ENCODE measurements at places on chromosomes 7 and 10.

GRCh38 chr7:115230882-115231571 is 309.1 kb downstream of the MDFIC start:
- peak; percentile 88 for DNase-seq

DNA sequence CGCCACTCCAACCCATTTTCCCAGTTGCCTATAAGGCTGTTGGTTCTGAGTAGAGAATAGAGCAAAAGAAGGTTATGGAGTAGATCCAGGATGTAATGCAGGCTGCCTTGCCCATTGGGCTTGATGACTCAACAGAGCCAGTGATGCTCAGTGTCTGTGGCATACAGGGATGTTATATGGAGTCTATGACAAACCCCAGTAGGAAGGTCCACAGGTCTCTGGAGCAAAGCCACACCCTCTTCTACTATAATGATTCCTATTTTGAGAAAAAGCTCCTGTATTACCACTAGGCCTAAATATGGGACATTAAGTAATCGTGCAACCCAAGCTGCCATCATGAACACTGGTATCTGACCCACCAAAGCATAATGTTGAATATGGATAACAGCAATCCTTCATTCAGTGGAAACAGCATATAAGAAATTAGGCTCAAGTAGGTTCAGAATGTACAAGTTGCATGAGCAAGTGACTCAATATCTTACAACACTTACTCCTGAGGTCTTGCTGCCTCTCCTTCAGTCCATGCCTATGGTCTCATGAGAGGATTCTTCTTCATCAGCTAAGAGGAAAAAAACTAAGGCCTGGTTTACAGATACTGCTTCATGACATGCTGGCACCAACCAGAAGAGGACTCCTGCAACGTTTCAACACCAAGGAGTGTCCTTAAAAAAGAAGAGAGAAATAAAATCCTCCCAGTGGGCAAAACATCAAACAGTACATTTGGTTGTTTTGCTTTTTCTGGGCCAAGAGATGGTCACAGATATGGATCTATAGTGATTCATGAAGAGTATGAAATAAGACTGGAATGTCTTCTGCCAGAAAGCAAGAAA is 14.8 kb upstream of the FHIP2A start:
- no peak for DNase-seq

DNA sequence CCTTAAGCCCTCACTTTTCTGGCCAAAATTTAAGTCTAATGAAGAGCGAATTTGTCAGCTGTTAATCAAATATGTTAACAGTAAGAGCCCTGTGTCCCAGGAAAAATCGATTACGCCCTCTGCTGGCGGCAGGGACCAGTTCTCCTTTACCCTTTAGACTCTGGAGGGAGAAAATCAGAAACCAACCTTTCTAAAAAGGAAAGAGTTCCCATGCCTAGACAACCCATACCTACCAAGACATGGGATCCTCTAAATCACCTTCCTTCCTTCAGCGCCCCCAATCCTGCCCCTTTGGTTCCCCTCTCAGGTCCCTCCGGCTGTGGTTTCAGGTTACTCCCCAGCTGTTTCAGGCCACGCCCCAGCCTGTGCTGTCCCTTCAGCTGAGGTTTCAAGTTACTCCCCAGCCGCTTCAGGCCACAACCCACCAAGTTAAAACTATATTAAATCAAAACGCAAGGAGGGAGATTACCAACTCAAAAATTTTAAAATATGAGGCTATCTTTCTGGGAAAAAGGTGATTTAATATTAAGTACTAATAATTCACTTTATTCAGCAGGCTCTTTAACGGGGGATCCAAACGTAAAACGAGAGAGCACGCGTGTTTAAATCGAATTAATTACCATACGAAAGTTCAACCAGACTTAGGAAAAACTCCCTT is 1.4 kb upstream of the AKR1B15 start:
- DNase-seq = peak; percentile 80

DNA sequence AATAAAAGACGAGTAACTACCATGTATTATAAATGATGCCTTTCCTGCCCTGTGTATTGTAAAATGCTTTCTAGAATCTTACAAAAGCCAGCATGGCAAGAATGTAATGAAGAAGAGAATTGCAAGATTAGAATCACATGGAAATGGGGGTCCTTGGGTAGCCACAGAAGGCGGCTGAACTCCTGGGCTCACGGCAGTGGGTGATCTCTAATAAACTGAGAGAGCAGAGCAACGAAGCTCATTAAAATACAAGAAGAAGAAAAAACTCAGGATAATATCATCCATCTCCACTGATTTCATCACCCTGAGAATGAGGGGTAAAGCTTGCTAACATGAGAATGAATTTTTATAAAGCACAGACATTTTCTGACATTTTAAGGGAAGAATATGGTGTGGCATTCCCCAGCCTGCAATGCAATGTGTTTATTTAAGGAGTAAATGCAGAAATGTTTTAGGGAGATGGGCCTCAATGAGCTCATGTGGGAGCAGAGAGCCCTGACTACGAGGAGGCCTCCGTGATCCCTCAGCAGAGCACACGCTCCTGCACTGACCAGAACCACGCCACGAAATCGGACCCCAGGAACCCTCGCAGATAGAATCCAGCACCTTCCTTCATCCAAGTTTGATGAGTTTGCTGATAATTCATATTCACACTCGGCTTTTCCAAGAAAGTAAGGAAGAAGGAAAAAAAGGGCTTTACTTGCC is 92.7 kb upstream of the PFKP start:
- no peak for DNase-seq

DNA sequence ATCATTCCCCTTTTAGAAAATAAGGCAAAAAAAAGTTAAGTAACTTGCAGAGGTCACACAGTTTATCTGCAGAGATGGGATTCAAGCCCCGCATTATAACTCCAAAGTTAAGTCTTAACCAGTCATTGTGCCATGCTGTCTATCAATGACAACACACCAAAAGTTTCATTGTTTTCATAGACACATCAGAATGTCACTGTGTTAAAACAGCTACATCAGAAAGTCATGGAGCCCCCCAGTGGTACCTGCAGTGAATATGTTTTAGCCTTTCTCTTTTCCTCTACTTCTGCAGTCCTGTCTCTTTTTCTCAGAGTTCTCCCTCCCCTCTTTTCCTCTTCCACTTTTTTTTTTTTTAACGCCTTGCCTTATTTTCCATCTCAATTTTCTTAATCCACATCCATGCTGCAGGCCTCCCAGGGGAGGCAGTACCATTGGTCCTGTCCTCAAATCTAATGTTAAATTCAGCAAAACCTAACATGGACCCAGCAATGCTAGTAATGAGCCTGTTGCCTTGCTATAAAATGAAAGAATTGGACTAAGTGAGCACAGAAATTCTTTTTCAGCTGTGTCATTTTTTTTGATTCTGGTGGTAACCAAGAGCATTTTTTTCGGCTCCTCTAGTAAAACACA is 3.8 kb upstream of the NRCAM start:
- no peak for DNase-seq

DNA sequence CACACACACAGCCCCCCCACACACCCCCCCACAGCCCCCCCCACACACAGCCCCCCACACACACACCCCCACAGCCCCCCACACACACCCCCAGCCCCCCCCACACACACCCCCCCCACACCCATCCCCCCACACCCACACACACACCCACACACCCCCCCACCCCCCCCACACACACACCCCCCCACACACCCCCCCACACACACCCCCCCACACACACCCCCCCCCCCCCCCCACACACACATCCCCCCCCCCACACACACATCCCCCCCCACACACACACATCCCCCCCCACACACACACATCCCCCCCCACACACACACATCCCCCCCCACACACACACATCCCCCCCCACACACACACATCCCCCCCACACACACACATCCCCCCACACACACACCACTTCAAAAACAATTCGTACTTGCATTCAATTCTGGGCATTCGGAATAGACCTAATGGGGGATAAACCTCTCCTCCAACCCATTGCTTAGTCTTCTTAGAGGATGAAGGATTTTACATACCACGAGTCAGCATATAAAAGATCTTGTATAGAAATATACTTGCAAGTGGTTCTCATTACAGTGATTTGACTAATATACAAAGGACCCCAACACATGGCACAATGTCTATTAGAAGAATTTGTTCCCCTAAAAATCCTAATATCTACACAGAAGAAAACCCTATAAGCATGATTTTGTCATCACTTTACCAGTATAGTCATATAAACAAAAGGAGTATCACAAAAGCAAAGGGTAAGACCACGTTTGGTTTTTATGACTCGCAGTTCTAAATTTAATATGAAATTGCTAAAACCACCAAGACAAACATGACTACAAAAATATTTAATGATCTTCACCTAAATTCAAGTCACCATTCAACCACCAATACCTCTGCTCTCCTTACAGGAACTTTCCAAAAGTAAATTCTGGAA is 80.9 kb downstream of the DIP2C start:
- no peak for DNase-seq

GRCh38 chr7:7294911-7295310 is 112.6 kb downstream of the C1GALT1 start:
- no peak for DNase-seq

GRCh38 chr7:144473908-144474307 is 70.4 kb upstream of the NOBOX start:
- DNase-seq = no peak

DNA sequence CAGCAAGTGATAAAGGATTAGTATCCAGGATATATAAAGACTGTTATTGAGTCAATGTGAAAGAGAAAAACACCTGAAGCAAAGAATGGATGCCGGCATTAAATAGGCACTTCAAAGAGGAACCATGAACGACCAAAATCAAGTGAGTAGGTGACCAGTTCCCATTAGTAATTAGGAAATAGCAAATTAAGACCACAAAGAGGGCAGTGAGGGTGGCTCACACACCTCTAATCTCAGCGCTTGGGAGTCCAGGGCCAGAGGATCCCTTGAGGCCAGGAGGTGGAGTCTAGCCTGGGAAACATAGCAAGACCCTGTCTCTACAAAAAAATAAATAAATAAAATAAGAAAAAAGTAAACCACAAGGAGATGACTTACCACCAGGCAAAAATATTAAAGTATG is 1.5 kb upstream of the ANTXRL start:
- no peak for DNase-seq

GRCh38 chr7:2497500-2498336 is 21.5 kb upstream of the GRIFIN start:
- DNase-seq = no peak

- DNase-seq = no peak
Observed at GRCh38 chr10:103643381-103643780, 149.9 kb downstream of the NEURL1 start.

- peak; percentile 73 for DNase-seq
Observed at GRCh38 chr10:29757551-29758297, 123.0 kb upstream of the SVIL start.

GRCh38 chr7:904847-905246 is 28.5 kb downstream of the GET4 start:
- no peak for DNase-seq

DNA sequence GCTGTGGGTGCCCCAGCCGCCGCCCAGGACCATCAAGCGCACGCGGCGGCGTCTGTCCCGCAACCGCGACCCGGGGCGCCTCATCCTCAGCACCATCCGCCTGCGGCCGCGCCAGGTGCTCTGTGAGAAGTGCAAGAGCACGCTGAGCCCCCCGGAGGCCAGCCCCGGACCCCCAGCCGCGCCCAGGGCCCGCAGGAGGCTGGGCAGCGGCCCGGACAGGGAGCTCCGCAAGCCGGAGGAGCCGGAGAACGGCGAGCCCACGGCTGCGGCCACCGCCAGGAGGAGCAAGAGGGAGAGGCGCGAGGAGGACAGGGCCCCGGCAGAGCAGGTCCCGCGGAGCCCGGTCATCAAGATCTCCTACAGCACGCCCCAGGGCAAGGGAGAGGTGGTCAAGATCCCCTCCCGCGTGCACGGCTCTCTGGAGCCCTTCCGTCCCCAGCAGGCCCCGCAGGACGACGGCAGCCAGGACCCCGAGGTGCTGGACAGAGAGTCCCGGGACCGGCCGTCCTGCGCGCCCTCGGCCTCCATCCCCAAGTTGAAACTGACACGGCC is 8.0 kb downstream of the PWWP2B start:
- DNase-seq = no peak

DNA sequence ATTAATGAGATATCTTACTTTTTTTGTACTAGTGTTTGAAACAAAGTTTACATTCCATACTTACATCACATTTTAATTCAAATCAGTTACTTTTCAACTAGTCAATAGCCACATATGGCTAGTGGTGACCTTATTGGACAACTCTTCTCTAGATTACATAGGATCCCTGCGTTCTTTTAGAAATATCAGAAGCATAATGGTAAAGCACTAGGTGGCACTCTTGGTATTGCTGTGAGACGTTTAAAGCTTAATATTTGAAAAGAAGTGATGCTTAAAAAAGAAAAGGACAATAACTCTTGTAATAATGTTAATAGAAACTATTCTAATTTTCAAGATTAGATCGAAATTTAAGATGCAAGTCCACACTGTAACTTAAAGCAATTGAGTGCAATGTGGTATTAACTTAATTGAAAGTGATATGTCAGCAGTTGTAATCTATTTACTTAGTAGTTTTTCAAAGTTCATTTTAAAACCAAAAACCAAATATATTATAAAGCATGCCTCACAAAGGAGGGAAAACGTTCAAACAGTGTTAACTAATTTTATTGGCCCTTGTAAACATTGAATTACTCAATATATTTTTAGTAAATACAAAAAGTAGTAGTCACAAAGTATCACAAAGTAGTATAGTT is 339.1 kb downstream of the ATRNL1 start:
- peak; percentile 5 for DNase-seq

GRCh38 chr10:110418218-110418617 is 79.5 kb upstream of the DUSP5 start:
- DNase-seq = no peak

GRCh38 chr10:48697821-48698764 is 13.4 kb downstream of the WDFY4 start:
- no peak for DNase-seq

- DNase-seq = no peak
Observed at GRCh38 chr7:9250876-9251275, 817.5 kb downstream of the NXPH1 start.

DNA sequence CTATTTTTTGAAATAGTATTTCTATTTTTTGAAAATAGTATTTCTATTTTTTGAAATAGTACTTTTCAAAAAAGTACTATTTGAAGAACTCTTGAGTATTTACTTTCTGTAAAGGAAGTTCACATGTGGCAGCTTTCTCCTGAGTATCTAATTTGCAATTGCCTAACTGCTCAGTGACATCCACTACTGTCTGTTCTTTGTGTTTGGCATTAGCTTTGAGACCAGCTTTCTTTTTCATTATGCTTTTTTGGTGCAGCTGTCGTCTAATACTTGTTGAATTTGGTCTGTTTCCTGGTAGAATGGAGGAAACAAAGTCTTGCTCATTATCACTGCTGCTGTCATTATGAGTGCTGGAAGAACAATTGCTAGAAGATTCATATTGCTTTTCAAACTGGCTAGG is 99.1 kb downstream of the BMPR1A start:
- no peak for DNase-seq

DNA sequence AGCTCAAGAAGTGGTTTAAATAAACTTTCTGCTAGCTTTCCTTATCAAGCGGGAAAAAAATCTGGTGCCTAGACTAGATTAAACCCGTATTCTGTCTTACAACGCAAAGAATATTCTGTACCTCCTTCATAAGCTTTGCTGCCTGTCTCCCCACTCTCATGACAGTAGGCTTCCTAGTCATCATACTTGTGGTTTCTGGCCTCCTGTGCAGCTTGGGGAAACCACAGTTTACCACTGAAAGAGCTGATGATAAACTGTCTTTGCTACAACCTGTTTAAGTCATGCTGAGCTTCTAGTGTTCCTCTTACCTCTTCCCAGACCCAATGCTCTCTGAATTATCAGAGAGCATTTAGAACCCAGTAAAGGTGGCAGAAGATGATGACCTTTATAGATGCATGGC is 55.0 kb downstream of the PODXL start:
- no peak for DNase-seq

GRCh38 chr10:45557275-45557905 is 115.2 kb downstream of the ZFAND4 start:
- DNase-seq = no peak
